ENCODE measurements at places on chromosomes 5 and 9.

DNA sequence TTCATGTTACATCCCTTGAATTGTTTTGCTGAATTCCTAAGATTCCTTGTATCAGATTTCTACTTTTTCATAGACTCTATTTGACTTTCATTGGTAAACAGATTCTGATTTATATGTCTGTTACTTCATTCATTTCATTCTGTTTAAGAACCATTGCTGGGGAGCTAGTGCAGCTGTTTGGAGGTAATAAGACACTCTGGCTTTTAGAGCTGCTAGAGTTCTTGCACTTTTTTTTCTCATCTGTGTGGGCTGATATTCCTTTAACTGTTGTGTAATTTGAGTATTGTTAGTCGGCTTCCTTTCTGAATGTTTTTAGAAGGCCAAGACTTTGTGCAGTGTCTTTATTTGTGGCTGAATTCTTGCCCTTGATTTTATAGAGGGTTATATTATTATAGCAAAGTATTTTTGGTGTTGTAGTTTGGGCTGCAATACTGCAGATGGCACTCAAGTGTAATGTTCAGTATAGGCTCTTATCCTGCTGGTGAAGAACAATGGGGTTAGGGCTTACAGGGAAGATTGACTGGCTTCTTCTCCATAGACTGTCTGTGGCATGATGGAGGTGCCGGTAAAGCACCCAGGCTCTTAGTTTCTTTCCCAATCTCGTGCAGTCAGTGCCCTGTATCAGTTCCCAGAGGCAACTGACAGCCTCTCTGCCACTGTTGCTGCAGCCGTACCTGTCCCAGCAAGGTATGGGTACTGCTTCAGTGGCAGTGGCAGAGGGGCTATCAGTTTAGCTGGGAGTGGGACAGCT, 162.2 kb downstream of the OXCT1 start:
- no peak for DNase-seq

- DNase-seq: no peak
Measured at GRCh38 chr5:138148811-138149210, 9.6 kb upstream of the NME5 start.

- peak; percentile 82 for DNase-seq
Measured at GRCh38 chr5:175746851-175747250, 89.0 kb downstream of the HRH2 start.

DNA sequence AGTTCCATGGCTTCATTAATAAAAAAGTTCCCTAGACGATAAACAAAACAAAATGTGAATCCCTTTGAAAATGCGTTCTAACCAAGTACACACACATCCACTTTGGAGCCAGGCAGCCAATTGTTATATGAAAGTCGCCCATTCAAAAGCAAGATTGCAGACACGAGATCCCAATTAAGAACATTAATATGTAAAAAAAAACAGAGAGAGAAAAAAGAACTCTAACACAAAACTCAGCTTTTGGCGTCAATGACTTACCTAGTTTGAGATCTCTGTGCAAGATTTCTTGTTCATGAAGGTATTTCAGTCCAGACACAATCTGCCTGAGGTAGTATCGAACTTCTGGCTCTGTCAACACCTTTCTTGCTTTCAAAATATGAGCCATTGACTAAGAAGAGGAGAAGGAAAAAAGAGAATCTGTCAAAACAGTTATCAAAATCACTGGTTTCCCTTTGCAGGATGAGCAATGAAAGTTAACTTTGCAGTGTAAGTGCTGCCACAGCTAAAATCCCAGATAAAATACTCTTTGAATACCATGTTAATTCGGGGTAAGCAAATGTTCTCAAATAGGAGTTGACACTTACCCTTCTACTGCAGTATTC, 1.6 kb downstream of the PLK2 start:
- DNase-seq: no peak

GRCh38 chr5:134145041-134145757, 30.7 kb downstream of the TCF7 start:
- no peak for DNase-seq

DNA sequence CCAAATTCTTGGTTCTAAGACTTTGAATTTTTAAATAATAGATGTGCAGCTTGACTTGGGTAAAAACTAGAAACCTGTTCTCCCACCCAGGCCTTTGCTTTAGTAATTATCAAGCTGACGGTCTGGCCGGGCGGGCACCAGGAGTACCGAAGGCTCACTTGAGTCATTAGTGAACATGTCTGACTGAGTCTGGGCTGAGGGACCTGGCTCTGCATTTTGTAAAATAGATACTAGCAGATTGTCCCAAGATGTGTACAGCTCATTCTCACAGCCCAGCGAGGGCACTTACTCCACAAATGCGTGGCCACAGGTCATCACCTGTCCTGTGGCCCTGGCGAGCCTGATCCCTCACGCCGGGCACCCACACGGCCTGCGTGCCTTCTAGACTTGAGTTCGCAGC, 216.2 kb downstream of the FANCC start:
- no peak for DNase-seq

GRCh38 chr5:92904021-92904420, 677.0 kb downstream of the NR2F1-AS1 start:
- no peak for DNase-seq
